ENCODE measurements at places on chromosomes 12 and 14.

DNA sequence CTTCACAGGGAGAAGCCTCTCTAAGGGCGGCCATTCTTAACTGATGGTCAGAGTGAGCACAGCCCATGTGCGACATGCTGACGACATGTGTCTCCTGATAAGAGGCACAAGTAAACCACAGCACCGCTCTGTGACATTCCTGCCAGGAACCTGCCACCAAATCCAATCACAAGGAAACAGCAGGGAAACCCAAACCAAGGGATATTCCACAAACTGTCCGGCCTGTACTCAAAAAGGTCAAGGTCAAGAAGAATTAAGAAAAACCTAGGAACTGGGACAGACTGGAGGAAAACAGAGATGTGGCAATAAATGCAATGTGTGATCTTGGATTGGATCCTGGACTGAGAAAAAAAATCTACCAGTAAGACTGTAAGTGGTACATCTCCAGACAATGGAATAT is 91.9 kb downstream of the SYNE3 start:
- H3K4me3 ChIP-seq = no peak overlapping the region
- H3K36me3 ChIP-seq = no peaks in the 10 kb centered on the region
- no peaks in the 10 kb centered on the region for H3K4me1 ChIP-seq
- no peaks in the 10 kb centered on the region for H3K27me3 ChIP-seq
- no peak for DNase-seq

DNA sequence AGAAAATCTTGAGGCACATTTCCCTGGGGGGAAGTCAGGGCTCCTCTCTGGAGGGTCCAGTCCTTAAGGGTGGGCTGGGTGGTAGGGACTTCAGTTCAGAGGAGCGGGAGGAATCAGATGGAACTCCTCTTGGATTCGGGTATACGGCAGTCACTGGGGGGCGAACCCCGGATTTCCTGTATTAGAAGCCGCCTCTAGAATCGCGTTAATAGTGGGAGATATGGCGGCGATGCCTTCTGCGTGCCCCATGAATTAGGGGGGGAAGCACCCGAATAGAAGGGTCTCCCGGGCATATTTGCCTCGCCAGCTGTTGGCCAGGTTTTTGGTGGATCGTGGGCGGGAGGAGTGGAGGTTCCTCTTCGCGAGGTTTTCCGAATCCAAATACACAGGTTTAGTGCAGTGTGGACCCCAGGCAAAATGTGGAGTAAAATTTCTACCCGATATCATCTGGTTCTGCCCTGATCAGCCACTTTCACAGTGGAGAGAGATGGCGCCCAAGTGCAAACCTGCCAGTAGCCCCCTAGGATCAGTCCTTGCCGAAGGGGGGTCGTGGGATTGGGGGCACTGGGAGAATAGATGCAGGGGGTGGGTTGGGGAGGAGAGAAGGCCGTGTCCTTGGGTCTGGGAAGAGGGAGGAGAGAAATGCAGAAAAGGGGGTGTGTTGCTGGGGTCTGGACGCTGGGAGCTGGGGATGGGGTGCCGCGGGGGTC is 628 bp downstream of the MEG3 start:
- H3K4me1 ChIP-seq = peaks cover 36% of the 10 kb centered on the region
- DNase-seq = no peak
- H3K27me3 ChIP-seq = no peaks in the 10 kb centered on the region
- H3K36me3 ChIP-seq = no peaks in the 10 kb centered on the region
- no peak overlapping the region for H3K27ac ChIP-seq

GRCh38 chr14:21109377-21110138 is 8.7 kb downstream of the TMEM253 start:
- no peaks in the 10 kb centered on the region for H3K36me3 ChIP-seq
- peaks cover 40% of the 10 kb centered on the region for H3K4me1 ChIP-seq
- no peaks in the 10 kb centered on the region for H3K27me3 ChIP-seq
- no peak overlapping the region for H3K4me3 ChIP-seq

GRCh38 chr12:58920102-58920960 is at the start of gene LRIG3:
LRIG3 (minus strand) TSS chr12:58920504; CDS start chr12:58920235, 269 bp downstream.
- peaks cover 34% of the 10 kb centered on the region for H3K4me1 ChIP-seq
- no peaks in the 10 kb centered on the region for H3K27me3 ChIP-seq
- peak within 1 kb of the TSS; percentile 95 for H3K4me3 ChIP-seq
- peak within 1 kb of the TSS; percentile 92 for H3K27ac ChIP-seq
- peak; percentile 94 for DNase-seq

GRCh38 chr12:31210541-31210940 is 115.4 kb downstream of the SINHCAF start:
- no peaks in the 10 kb centered on the region for H3K4me1 ChIP-seq
- H3K4me3 ChIP-seq = no peak overlapping the region
- DNase-seq = no peak
- H3K27ac ChIP-seq = no peak overlapping the region
- H3K36me3 ChIP-seq = no peaks in the 10 kb centered on the region

DNA sequence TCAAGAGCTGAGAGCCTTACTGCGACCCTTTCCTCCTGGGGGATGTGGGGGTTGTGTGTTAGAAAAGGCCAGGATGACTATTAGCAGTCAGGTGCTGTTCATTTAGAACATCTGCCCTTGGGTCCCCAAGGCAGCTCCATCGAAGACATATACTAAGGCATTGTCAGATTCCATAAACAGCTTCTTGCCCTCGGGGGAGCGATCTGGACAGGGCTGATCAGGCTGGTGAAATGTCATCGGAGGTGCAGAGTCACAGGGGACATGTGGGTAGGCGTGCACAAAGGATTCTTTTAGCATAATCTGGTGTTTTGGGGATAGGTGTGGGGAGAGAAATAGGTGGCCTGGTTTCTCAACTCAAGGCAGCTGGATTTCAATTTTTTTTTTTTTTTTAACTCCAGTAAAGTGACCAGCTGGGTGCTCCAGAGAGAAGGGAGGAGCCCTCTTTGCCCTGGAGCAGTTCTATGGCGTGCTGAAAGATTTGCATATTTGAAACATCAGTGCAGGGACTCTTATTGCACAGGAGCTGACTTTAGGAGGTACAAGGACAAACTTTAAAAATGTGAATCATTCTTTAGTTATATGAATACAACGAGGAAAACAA is 160.1 kb downstream of the SUDS3 start:
- no peaks in the 10 kb centered on the region for H3K4me1 ChIP-seq
- H3K36me3 ChIP-seq = no peaks in the 10 kb centered on the region
- no peaks in the 10 kb centered on the region for H3K27me3 ChIP-seq

DNA sequence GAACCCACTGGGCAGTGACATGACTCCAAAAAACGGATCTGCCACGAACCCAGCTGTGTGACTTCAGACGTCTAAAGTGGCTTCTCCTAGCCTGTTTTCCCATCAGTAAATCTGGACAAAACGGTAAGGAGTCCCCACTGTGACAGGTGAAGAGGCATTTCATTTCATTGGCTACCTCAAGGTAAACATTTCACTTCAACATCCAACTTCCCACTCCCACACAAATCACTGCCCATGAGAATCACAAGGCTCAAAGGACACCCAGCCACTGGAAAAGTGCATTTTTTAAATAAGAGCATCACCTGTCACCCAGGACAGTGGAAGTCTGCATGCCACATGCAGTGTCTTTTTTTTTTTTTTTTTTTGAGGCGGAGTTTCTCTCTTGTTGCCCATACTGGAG is 27.9 kb downstream of the HSP90AA1 start:
- H3K27ac ChIP-seq = no peak overlapping the region
- no peaks in the 10 kb centered on the region for H3K27me3 ChIP-seq
- H3K36me3 ChIP-seq = peaks cover 4% of the 10 kb centered on the region
- H3K4me1 ChIP-seq = peaks cover 19% of the 10 kb centered on the region
- H3K4me3 ChIP-seq = no peak overlapping the region

- H3K4me1 ChIP-seq = peaks cover 29% of the 10 kb centered on the region
- H3K27ac ChIP-seq = peak overlapping the region; percentile 21
- H3K27me3 ChIP-seq = peaks cover 3% of the 10 kb centered on the region
- no peak for DNase-seq
Observed at GRCh38 chr14:52020161-52020714, 30.9 kb downstream of the RTRAF start.

DNA sequence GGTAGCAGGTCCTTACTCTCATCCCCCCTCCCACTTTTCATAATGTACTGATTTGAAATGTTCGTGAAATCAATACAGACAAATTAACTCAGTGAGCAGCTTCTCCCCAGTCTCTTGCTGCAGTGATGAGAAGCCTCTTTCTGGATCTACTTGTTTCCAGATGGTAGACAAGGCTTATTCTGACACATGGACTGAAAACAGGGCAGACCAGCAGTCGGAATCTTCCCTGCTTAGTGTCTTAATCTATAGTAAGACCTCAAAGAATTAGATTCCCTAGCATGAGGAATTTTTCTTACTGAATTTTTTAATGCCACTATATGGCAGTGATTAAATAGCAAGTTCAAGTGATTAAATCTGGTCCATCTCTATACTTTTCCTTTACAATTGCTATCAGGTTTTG is 120.1 kb downstream of the RGS6 start:
- H3K4me1 ChIP-seq = no peaks in the 10 kb centered on the region
- no peak overlapping the region for H3K4me3 ChIP-seq
- no peaks in the 10 kb centered on the region for H3K36me3 ChIP-seq
- H3K27ac ChIP-seq = no peak overlapping the region
- peaks cover 23% of the 10 kb centered on the region for H3K27me3 ChIP-seq

DNA sequence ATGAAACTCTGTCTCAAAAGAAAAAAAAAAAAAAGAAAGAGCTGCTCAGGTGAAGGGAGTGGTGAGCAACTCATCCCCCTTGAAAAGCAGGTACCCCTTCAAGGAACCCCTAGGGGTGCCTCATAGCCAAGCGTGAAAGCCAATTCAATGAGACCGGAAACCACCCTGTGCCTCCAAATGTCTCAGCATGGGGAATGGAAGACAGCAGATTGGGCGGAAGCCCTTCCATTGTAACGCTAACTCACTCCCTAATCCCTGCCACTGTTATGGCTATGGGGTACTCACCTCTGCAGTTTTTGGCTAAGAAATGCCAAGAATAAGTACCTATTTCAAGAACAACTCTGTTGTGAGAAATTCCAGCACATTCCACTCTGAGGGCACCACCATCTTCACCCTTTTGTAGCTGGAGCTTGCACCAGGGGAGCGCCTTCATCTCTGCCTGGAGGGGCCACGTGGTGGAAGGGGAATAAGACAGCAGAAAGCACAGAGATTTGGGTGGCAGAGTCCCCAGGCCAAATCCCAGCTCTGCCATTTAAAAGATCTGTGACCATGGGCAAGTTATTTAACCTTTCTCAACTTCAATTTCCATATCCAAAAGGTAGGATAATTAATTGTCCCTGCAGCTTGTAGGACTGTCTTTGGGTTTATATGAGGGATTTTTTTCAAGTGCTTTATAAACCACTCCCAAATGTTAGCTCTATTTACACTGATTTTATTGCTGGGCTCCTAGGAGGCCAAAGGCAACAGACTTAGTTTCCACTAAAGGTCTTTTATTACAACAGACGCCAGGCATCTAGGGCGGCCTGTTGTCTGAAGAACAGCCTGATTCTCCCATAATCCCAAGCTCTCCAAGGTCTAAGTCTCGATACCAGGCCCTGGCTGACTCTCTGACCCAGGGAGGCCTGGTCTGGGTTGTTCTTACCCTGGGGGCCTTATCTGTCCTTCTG is 63.9 kb downstream of the ITPK1 start:
- no peak overlapping the region for H3K4me3 ChIP-seq
- no peak for DNase-seq
- H3K27ac ChIP-seq = no peak overlapping the region
- no peaks in the 10 kb centered on the region for H3K36me3 ChIP-seq

DNA sequence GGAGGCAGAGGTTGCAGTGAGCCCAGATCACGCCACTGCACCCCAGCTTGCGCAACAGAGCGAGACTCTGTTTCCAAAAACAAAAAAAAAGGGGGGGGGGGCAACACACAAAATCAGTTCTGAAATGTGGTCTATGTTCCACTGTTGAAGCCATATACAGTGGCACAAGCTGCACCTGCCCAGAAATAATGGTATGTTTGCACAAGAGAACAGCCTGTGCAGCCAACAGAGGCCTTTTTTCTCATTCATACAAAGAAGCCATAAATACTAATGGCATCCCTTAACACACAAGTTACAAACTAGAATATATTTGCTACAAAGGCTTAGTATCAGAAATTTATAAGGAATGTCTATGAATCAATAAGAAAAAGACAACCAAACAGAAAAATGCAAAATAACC is 37.1 kb downstream of the ITPR2 start:
- no peak overlapping the region for H3K4me3 ChIP-seq
- no peak for DNase-seq
- H3K36me3 ChIP-seq = peaks cover 12% of the 10 kb centered on the region
- H3K4me1 ChIP-seq = peaks cover 10% of the 10 kb centered on the region

DNA sequence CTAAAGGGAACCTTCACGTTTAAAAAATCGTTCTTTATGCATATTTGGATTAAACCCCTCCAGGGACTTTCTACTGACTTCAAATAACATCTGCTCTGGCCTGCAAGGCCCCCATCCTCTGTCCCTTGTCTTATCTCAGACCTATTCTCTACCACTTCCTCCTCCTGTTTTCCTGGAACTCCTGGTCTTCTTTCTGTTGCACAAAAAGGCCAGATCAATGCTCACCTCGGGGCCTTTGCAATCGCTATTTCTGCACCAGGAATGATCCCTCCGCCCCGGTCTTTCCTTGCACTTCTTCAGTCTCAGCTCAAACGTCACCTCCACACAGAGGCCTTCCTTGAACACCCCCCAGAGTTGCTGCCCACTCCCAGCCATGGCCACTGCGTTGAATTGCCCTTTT is 57.6 kb upstream of the BEGAIN start:
- no peak overlapping the region for H3K27ac ChIP-seq
- no peak for DNase-seq
- no peak overlapping the region for H3K4me3 ChIP-seq
- peaks cover 17% of the 10 kb centered on the region for H3K4me1 ChIP-seq
- no peaks in the 10 kb centered on the region for H3K36me3 ChIP-seq

GRCh38 chr12:11556682-11557081 is 92.8 kb upstream of the ETV6 start:
- no peak for DNase-seq
- H3K4me1 ChIP-seq = peaks cover 11% of the 10 kb centered on the region
- no peaks in the 10 kb centered on the region for H3K36me3 ChIP-seq
- H3K27me3 ChIP-seq = peaks cover 31% of the 10 kb centered on the region
- H3K4me3 ChIP-seq = no peak overlapping the region

DNA sequence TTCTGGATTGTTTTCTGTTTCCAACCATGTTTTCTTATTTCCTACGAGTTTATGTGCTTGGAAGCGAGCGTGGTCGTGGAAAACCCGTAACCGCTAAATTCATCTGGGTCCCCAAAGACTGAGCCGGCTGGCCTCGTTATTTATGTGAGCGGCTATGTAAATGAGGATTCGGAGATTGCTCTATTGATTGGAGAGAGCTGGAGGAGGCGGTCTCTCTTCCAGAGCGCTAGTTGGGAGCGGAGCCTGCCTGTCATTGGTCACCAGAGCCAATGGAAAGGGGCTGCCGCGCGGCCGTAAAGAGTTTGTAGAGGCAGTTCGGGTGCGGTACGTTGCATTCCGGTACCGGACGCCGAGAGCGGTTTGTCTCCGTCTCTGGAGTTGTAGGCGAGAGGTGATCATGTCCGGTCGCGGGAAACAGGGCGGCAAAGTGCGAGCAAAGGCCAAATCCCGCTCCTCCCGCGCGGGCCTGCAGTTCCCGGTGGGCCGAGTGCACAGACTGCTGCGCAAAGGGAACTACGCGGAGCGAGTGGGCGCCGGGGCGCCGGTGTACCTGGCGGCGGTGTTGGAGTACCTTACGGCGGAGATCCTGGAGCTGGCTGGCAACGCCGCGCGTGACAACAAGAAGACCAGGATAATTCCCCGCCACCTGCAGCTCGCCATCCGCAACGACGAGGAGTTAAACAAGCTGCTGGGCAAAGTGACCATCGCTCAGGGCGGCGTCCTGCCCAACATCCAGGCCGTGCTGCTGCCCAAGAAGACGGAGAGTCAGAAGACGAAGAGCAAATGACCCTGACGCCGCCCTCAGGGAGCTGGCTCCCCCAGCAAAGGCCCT is 29.0 kb downstream of the WBP11 start:
- H3K4me1 ChIP-seq = peaks cover 24% of the 10 kb centered on the region
- H3K27ac ChIP-seq = peak overlapping the region; percentile 98
- H3K4me3 ChIP-seq = peak overlapping the region; percentile 98
- H3K36me3 ChIP-seq = peaks cover 33% of the 10 kb centered on the region
- peaks cover 13% of the 10 kb centered on the region for H3K27me3 ChIP-seq
